GM12892 (cell line): ENCODE measurements at places on chromosomes 11 and 22.

- DNase-seq = no peak
Observed at GRCh38 chr11:92714111-92714510, 255.3 kb upstream of the MTNR1B start.

- no peak for DNase-seq
Observed at GRCh38 chr11:43602670-43603069, 77.9 kb upstream of the HSD17B12 start.

DNA sequence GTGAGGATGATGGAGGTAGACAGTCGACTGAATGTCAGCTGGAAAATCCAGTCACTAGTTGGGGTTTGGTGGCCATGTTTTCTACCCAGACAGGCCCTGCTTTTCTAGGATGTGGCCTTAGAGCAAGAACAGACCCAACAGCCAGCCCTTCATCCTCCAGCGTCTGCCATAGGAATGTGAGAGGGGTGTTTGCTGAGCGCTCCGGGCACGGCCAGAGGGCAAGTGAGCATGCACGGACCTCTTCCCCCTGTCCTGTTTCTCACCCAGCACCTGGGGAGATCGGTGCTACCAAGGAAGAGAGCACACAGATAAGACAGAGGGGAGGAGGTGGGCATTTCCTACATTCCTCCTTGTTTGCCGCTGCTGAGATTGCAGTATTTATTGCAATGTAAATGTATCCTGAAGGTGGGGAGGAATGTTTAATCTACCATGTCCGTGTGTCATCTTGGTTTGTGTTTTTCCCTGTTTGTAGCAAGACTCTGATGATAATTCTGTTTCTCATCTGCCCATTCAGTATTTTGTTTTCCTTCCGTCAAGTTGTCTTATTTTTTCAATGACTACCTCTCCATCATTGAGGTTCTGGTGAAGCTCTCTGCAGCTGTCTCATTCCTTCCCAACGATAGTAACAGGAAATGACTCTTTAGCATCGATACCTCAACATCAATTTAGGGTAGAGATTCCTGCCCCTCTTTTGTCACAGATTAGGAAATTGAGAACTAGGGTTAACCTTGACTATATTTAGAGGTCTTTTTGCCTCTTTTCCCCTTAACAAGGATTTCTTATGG is 4.9 kb upstream of the ATF4 start:
- DNase-seq = no peak

GRCh38 chr22:22094921-22095320 is 112.3 kb upstream of the TOP3B start:
- DNase-seq = no peak

GRCh38 chr11:39817241-39817640 is 1642.2 kb downstream of the LRRC4C start:
- no peak for DNase-seq
